ENCODE measurements at places on chromosomes 6 and 20. TPM values are rescaled to one million over a fixed set of nuclear protein-coding genes. Genes with fewer than 3 reads are reported as not detected.

GRCh38 chr20:43985121-43985520, 70.5 kb downstream of the TOX2 start:
- H3K27ac ChIP-seq = no peak overlapping the region
- peaks cover 9% of the 10 kb centered on the region for H3K36me3 ChIP-seq
- H3K4me1 ChIP-seq = peaks cover 48% of the 10 kb centered on the region
- DNase-seq = no peak
- no peak overlapping the region for H3K4me3 ChIP-seq

The KIF25 gene
- total RNA-seq = not detected

DNA sequence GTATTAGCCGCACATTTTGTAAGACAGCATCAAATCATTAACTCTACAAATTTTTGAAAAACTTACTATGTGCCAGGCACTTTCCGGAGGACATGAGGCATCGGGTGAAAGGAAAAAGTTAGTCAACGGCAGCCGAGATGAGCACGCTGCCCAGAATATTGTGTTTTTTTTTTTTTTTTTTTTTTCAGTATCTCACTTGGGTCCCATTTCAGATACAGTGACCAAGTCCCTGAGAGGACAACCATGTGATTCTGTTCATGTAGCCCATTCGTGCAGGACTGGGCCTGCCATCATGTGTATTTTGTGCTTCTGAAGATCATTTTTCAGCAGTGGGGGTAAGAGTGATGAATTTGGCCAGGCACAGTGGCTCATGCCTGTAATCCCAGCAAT, 1.3 kb downstream of the SLA2 start:
- no peaks in the 10 kb centered on the region for H3K36me3 ChIP-seq
- no peaks in the 10 kb centered on the region for H3K4me1 ChIP-seq
- H3K27ac ChIP-seq = no peak overlapping the region
- H3K27me3 ChIP-seq = peaks cover 7% of the 10 kb centered on the region

DNA sequence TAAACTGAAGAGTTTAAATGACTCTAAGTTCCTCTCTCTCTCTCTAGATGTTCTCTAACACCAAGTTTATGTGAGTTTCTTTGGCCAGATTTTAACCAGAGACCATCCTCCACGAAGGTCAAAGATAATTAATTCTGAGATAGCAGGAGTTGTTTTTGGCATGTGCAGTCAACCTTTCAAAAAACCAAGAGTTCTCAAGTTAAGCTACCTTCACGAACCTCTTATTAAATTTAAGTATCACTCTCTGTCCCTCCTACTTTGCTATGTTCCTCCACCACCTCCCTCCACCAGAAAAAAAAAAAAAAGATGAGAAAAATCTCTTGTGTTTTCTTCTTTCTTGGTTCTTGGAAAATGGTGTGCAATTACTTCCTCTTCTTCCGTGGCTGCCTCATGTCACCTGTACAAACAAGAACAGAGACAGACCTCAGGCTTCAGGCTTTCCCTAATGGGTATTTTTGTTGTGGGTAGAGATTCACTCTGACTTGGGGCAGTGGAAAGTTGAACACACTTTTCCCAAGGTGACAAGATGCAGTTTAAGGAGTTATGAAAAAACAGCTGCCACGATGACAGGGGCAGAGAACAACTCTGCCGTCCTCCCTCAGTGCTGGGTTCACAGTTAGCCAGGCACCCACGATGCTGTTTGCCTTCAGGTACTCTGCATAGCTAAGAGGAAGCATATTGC, 64.3 kb downstream of the ADTRP start:
- peaks cover 30% of the 10 kb centered on the region for H3K4me1 ChIP-seq
- no peak overlapping the region for H3K4me3 ChIP-seq

The L3MBTL1 gene
- 1.8 TPM for total RNA-seq

DNA sequence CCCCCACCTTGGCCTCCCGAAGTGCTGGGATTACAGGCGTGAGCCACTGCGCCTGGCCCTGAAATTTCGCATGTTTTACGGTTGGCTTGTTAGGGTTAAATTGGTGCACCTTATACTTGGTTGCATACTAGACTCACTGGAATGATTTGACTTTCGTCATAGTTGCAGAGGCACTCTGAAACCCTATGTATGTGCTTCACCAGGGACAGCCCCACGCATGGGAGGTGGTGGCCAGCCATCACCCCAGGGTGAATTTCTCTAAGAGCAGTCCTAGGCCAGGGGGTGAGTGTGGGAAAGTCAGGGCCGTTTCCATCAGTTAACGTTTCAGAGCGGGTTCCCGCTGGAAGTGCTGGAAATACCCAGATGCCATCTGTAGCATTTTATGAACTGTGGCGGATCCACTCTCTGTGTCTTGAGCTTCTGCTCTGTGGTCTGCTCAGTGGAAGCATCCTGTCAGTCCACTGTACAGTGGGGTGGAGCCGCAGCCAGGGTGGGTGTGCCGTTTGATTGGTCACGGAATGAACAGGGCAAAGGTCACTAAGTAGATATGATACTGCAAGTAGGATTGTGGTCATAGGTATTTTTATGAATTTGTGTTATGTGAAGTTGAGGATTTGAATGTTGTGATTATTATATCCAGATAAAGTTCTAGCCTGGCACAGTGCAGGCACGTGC, 13.2 kb downstream of the DNAJC5 start:
- no peak for DNase-seq
- H3K4me1 ChIP-seq = peaks cover 22% of the 10 kb centered on the region
- H3K4me3 ChIP-seq = no peak overlapping the region
